ENCODE measurements at places on chromosomes 11 and 22.

- DNase-seq, result no peak
These were observed 530.6 kb upstream of the B3GAT1 start for GRCh38 chr11:134942681-134943080.

DNA sequence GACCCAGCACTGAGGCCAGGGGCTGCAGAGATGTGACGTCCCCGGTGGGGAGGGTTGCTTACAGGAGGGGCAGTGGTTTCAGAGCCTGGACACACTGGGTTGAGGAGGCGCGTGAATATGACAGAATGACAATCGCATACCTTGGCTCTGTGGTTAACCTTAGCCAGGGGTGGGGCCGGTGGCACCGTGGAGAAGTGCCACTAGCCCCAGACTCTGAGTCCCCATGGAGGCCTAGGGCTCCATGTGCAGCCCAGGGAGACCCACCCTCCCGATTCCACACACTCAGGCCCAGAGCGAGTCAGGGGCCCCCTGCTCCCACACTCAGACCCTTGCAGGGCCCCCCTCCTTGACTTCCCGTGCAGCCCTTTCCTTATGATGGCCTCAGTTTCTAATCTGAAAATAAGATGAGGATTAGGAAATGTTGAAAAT, 3.6 kb upstream of the ACR start:
- DNase-seq, result no peak

DNA sequence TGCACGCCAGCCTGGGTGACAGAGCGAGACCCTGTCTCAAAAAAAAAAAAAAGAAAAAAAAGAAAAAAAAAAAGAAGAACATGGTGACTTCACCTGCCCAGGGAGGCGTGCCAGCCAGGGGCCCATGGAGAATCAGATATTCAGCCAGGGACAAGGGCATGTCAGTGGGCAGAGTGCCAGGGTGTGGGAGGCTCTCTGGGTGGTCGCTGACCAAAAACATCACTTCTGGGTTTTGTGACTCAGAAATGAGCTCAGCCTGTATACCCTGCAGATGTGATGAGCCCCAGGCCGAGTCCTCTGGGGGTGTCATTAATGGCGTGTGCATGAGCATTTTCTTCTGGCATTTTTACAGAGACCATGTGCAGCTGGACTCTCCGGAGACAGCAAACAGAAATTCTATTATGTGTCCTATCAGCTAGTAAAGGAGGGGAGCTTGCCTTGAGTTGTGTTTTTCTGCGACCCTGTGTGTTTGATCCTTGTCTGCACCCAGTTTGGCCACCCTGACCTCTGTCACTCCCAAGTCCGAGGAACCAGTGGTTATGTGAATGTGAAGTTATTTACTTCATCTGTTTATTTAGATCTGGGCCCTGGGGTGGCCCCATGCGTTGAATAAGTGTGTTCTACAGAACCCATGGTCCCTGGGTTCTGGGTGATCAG, 53.6 kb downstream of the BCR start:
- no peak for DNase-seq

- DNase-seq, result no peak
These were observed 4.2 kb upstream of the FXYD2 start for GRCh38 chr11:117828611-117829368.

DNA sequence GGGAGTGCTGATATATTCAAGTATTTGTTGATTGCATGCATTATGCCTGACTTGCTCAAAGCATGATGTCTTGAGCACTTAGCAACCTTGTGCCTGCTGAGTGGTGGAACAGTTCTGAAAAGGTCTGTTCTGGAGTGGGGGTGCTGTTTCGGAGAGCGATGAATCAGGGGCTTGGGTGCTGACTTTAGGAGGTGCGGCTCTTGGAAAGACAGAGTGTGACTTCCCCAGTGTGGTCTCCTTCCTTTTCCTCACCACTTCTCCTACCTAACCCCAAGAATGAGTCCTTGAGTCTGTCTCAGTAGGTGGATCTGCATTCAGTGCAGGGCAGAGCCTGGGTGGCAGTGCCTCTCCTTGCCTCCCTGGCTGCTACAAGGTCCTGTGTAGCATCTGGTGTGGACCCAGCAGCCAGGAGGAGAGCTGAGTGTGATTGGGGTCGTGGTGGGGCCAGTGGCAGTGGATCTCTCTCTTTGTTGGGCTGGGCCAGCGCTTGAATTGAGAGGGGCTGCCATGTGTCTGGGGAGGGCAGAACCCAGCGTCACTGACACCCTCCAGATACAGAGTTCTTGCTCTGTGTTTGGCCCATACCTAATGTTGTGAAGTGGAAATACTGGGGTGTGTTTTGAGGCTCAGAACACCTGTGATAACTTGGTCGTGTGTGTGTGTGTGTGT, 35.9 kb downstream of the ST3GAL4 start:
- no peak for DNase-seq

DNA sequence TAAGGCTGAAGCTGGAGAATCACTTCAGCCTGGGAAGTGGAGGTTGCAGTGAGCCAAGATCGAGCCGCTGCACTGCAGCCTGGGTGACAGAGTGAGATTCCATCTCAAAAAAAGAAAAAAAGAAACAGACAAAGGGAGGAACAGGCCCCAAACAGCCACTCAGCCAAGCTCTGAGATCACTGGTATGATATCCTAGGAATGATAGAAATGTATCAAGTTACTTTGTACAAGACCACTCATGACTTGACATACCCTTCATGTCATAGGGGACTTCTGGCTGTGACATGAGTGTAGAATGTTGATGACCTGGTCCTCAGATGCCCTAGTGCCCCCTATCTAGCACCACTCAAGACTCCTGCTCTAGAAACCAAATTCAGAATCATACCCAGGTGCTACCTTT, 216.5 kb downstream of the NAV2 start:
- DNase-seq, result no peak

DNA sequence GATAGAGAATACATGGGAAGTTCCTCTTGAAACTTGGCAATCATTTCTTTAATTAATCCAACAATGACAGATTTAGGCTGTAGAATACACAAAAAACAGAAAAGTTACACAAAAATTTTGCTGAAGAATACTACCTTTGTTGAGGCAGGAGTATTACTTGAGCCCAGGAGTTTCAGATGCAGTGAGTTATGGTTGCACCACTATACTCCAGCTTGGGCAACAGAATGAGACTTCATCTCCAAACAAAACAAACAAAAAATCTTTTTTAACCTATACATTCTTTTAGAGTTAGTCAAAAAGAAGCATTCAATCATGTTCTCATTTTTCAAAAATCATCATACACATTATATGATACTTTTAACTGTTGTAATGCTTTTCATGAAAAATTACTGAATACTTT, 22.1 kb downstream of the UEVLD start:
- no peak for DNase-seq

DNA sequence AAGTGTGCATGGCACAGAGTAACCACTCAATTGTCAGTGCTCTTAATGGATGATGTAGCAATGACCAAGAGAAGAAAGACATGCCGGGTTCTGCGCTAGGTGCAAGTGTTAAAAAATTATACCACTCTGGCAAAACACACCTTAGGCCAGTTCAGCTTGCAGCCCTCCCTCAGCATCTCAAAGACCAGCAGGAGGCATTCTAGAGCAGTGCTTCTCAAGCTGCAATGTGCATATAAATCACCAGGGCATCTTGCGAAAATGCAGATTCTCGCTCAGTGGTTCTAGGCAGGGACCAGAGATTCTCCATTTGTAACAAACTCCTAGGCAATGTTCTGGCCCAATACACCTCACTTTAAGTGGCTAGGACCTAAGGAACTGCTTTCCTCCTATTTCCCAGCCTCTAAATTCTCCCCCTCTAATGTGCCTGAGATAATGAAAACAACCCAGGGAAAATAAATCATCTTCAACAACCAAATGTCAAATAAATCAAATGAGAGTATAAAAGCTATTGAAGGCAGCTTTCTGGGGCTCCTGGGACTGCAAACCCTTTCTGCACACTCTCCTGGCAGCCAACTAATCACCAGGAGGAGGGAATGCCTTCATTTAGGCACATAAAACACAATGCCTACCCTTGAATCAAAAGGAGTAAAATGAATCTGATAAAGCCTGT, 337.2 kb upstream of the API5 start:
- no peak for DNase-seq

GRCh38 chr11:104858882-104859775, 39.1 kb downstream of the CASP12 start:
- DNase-seq, result no peak

DNA sequence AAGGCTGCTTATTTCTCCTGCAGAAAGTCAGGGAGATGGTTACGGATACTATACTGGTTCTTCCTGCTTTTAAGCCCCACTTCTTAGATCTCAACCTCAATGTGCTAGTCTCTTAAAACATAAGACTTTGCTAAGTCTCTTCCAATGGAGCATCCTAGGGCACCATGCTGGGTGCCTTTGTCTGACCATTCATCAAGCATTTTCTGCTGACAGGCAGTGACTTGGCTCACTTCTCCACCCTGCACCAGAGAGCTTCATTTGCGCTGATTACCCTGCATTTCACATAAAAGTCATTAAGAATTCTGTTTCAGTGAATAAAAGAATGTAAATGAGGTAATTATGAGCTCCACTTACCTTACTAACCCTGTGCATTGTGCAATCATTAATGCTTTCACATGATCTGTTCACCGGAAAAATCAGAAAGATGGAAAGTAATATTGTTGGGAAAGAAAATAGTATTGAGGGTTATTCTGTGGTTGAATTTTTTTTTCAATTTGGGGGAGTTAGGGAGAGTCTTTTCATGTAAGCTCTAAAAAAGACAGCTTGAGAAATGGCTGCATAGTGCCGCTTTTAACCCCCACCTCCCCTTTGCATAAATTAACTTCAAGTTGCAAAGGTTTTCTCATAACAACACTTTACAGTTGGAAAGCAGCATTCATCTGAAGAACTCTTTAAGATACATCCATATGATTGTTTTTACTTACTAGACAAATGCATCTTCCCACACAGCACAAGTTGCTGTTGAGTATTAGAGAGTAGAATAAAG, 677.3 kb upstream of the KIRREL3 start:
- no peak for DNase-seq

GRCh38 chr22:42933485-42934091, 76.5 kb upstream of the ARFGAP3 start:
- DNase-seq, result no peak

GRCh38 chr11:132231656-132232347, 861.4 kb downstream of the NTM start:
- DNase-seq, result no peak

DNA sequence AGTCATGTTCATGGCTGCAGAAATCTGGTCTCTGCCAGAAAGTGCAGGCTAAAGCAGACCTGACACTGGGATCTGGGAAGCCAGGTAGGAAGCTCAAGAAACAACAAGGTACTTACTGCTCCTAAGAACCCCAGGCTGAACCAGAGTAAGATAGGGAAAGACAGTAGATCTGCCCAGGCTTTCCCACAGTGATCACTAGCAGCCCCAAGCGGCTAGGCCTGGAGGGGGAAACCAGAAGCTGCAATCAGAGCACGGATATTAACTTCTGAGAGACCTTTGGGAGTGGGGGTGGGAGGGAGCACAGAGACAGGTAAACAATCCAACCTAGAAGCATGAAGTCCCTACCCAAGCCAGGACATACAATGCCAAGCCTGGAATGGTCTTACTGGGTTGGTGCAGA, 135.2 kb upstream of the C11orf58 start:
- no peak for DNase-seq

GRCh38 chr22:45949258-45949870, 27.6 kb downstream of the WNT7B start:
- no peak for DNase-seq

GRCh38 chr22:19119949-19120348, 2.3 kb downstream of the DGCR2 start:
- no peak for DNase-seq

DNA sequence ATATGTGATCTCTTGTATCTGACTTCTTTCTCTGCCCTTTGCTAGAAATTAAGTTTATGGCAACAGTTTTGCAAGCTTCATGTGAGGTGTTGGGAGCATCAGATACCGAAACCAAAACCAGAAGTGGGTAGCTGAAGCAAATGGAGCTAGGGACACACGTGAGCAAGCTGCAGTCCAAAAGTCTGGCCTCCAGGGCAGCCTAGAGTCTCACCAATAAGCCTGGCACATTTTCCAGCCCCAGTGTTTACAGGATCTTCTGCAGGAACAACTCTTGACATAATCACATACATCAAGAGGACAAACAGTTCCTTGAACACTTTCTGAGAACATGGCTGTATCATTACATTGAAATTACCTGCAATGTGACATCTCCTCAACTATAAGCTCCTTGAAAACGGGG, 114.1 kb downstream of the LARGE1 start:
- no peak for DNase-seq

- no peak for DNase-seq
These were observed 3.4 kb upstream of the FADS1 start for GRCh38 chr11:61820174-61820573.

GRCh38 chr11:128559496-128560103, 27.8 kb downstream of the ETS1 start:
- no peak for DNase-seq

DNA sequence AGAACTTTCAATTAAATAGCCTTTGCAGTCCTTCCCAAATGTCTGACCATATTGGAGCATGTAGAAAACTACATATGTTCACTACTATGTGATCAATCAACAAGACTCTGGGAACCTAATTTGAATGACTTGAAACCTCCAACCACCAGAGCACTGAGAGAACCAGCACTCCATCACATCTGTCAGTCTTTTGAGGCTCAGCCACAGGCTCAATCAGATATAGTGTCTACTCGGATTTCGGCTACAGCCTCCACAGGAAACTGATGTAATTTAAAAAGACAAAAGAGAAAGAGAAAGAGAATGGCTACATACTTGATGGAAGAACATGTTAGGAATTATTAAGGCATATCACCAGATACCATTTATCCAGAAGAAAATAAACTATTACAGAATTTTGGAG, 859.0 kb downstream of the FAM181B start:
- no peak for DNase-seq

DNA sequence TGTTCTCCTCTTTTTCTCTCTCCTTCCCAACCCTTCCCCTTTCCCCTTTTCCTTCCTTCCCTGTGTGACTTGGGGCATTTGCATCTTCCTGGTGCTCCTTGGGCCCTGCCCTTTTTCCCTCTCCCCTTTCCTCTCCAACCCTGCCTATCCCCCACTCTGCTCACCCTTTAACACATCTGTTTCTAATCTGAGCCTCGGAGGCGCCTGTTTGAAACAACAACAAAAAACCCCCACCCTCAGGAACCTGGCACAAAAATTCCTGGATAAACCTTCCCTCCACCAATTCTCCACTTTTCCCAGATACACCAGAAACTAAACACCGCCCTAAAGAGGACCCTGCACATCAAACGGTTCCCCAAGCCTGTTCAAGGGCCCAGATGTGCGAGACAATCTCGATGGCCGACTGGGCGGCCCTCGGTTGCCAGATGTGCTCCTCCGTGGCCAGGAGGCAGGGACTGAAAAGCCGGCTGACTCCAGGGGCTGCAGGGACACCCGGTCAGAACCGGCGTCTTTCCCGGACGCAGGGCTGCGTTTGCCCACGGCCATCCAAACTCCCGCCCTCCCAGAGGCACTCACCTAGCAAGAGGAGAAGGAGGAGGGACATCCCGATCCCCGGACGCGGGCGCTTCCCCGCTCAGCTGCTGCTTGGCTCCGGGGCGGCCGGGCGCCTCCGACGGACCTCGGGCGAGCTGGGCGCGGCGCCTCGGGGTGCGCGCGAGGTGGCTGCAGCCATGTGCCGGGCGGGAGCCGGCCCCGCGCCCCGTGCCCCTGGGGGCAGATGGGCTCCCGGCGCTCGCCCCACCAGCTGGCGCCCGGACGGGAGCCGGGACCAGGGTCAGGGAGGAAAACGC, 486 bp downstream of the CLMP start:
- peak; percentile 28 for DNase-seq

GRCh38 chr11:5593146-5593545, 3.3 kb upstream of the TRIM6 start:
- no peak for DNase-seq

Data from D721Med (cell line).